ENCODE measurements at places on chromosomes 4 and X.
A peak's percentile ranks its signal among the peaks of the same experiment; 100 is the strongest.

- DNase-seq, result no peak
Observed at GRCh38 chr4:188025476-188025875, 29.9 kb downstream of the ZFP42 start.

GRCh38 chr4:105067431-105067830 is 79.2 kb upstream of the TET2 start:
- no peak for DNase-seq

- DNase-seq, result no peak
Observed at GRCh38 chr4:173128199-173128890, 40.3 kb upstream of the GALNT7 start.

GRCh38 chrX:69152417-69152841 is 12.8 kb downstream of the PJA1 start:
- DNase-seq, result peak; percentile 12

- DNase-seq, result no peak
Observed at GRCh38 chr4:169627307-169627706, 6.9 kb downstream of the CLCN3 start.

GRCh38 chr4:18859468-18859867 is 837.9 kb upstream of the LCORL start:
- no peak for DNase-seq

GRCh38 chr4:176841711-176842112 is 49.0 kb upstream of the VEGFC start:
- peak; percentile 89 for DNase-seq

DNA sequence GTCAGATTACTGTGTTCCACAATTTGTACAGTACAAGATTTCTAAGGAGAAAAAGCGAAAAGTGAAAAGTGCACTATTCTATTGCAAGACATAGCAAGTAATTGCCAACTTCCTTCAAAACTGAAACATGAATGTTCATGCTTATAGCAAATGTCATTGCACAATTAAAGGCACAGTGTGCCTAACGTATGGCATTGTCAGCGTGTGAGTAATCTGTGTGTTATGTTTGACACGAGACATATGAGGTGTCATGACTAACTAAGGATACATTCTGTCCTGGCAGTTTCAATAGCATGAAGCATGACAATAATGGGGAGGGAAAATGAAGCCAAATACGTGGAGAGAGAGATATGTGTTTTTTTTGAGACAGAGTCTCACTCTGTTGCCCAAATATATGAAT is 33.6 kb upstream of the TBC1D9 start:
- DNase-seq, result peak; percentile 15

DNA sequence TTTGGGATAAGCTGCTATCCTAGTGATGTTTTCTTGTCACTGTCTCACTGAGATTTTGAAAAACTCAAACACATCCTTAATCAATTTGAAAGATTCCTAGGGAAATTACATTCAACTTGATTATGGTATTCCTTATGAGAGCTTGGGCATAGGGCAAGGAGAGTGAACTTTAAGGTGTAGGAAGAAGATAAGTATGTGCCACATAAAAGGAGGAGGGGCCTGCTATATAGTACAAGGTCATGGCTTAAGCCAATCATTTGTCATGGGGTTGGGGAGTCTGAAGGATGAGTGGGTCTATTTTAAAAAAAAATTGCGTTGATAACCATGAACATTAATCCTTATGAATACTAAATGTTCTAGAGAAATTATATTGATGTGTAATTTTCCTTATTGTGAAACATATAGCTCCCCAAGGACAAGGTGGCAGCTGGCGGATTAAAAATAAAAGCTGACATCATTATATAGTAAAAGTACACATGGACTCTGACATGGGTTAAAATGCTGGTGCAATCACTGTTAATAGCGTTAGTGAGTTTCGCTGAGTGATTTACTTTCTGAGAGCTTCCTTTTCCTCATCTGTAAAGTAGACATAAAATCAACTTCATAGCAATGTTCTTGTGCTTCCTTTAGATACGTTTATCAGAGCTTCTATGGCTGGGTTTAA is 17.4 kb downstream of the GALNT7 start:
- no peak for DNase-seq

- DNase-seq, result no peak
Observed at GRCh38 chrX:2640436-2641150, 50.5 kb upstream of the CD99 start.

DNA sequence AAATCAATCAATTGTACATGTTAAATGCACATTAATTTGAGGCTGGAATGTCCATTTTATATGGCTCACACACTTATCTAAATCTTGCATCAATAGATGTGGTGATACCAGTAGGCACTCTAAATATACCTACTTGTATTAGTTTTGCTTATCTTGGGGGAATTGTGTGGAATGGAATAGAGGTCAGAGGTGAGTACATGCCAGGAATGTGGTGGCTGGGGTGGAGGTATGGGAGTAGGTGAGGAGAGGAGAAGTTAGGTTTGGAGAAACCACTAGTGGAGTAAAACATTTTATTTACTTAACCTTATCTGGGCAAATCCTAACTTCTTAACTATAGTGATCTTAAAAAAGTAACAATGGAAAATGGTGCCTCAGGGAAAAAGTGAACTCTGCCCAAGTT is 163.1 kb downstream of the ATG4A start:
- no peak for DNase-seq

DNA sequence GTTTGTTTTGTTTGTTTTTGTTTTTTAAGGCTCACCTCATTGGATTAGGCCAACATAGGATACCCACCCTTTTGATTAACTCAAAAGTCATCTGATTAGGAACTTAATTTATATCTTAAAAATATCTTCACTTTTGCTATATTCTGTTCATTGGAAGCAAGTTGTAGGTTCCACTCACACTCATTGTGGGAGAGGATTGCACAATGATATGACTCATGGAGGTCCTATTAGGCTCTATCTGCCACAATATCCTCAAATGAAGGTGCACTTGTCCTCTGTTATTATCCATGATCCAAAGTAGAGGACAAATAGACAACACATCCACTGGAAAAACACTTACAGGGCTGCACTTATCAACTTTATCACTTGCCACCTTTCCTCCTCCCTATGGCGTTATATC is 60.5 kb upstream of the ADAMTS3 start:
- DNase-seq, result peak; percentile 75

GRCh38 chrX:93711076-93711475 is 37.1 kb downstream of the FAM133A start:
- DNase-seq, result no peak

DNA sequence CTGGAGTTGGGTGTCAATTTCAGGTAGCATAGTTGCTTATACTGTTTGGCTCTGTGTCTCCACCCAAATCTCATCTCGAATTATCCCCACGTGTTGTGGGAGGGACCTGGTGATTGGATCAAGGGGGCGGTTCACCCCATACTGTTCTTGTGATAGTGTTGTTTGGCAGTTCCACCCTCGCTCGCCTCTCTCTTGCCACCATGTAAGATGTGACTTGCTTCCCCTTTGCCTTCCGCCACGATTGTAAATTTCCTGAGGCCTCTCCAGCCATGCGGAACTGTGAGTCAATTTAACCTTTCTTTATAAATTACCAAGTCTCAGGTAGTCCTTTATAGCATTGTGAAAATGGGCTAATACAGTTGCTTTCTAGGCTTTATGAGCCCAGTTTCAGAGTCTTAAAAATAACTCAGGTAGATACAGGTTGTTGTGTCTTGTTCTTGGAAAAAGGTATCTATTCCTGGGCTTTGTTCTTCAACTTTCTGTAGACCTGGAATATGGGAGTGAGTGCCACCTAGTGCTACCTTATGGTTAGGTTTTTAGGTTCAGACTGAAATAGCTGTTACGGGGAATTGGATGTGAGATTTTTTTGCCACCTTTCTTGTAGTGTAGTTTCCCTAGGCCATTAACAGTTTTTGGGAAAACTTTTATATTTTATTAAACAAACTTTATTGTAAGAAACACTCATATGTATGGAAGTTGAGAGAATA is 15.6 kb downstream of the PGK1 start:
- DNase-seq, result no peak

DNA sequence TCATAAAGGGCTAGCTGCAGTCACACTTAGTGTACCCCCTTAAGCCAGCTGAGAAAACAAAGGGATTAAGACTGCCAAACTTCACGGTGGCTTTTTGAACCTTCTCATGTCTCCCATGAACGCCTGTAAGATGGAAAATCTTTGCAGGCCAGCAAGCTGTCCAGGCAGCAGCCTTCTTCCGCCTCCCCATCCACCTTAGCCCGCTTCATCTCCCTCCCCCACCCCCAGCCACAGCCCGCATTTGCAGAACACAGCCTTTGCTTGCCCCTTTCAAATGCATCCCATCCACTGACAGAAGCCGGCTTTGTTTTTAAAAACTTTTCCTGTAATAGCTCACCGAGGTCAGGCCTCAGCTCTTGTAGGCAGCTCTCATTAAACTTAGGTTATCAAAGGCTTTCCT is 113.8 kb upstream of the FAM9B start:
- DNase-seq, result no peak

- no peak for DNase-seq
Observed at GRCh38 chrX:40102393-40103381, 4.9 kb upstream of the BCOR start.

DNA sequence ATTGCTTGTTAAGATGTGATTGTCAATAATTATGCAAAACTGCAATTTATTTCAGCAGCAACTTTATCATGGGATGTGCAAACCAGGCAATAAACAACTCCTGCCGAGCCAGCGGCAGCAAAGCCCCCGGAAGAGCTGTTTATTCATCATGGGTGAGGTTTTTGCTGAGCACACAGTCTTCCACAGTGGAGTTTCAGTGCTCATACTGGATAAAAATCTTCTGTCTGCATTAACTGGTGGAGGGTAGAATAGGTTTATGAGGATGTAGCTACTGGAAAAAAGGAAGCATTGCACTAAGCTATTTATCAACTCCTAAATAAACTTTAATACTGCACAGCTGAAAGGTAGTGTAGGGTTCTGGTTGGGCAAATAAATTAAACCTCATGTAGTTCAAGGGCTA is 557.4 kb upstream of the FTHL17 start:
- no peak for DNase-seq

- no peak for DNase-seq
Observed at GRCh38 chrX:121245763-121246162, 198.4 kb downstream of the GLUD2 start.

Data from iris pigment epithelial cell (primary cell).